ENCODE measurements at places on chromosomes 16 and 17. TPM values are rescaled to one million over a fixed set of nuclear protein-coding genes. Genes with fewer than 3 reads are reported as not detected.

- DNase-seq, result no peak
Measured at GRCh38 chr17:50375858-50376538, 3.0 kb downstream of the EME1 start.

GRCh38 chr16:27436065-27436464 is 34.1 kb downstream of the IL21R start:
- no peak for DNase-seq

- DNase-seq, result peak; percentile 42
Measured at GRCh38 chr17:1056761-1057160, 59.8 kb downstream of the TIMM22 start.

DNA sequence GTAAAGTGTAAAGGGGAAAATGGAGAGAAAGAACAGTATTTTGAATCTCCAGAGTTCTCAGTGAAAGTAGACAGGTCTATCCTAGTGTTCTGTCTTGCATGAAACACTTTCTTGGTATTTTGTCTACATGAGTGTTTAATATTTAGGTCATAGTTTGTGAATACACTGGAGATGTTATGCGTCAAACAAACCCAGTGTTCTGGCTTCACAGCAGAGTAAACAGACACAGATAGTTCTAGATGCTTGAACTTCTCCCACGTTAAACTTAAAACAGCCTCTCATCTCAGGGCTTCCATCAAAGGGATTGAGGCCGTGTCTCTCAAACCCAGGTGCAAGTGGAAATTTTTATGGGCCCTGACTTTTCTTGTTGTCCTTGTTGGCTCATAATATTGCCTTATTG is 48.3 kb downstream of the RBFOX1 start:
- no peak for DNase-seq

DNA sequence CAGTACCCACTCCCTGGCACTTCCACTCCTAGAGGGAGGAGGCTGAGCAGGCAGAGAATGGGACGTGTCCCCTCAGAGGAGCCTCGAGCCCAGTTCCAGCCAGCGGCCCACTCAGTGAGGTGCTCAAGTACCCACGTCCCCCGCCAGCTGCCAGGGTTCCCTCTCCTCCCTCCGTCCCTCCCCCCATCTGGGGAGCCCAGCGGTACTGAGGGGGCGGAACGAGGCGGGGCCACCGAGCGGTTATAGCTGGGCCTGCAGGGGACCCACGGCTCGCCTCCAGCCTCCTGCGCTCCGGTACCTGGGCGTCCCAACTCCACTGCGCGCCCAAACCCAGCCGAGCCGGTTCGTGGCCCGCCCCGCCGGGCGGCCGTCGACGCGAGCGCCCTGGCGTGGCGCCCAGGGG is at the start of gene NPW:
Gene NPW, plus strand, starts transcription at position 268 of the 403 bp plus-strand sequence.
- peak; percentile 61 for DNase-seq

- no peak for DNase-seq
Measured at GRCh38 chr17:31488264-31488981, 96.9 kb downstream of the RAB11FIP4 start.

- DNase-seq, result peak; percentile 68
Measured at GRCh38 chr16:89343501-89344457, 126.3 kb downstream of the ZNF778 start.

GRCh38 chr17:40113110-40113906 is 8.5 kb upstream of the MSL1 start:
- DNase-seq, result peak; percentile 95

- peak; percentile 6 for DNase-seq
Measured at GRCh38 chr16:85386467-85387170, 226.5 kb upstream of the GSE1 start.

- DNase-seq, result no peak
Measured at GRCh38 chr16:66141885-66142284, 224.6 kb upstream of the CDH5 start.

- DNase-seq, result no peak
Measured at GRCh38 chr17:49521088-49521450, 26.0 kb downstream of the NGFR start.

GRCh38 chr16:69190046-69190588 is 3.2 kb downstream of the SNTB2 start:
- no peak for DNase-seq

Gene SPATA22
- total RNA-seq, result not detected

Gene SLC35G6
- not detected for total RNA-seq

Gene G6PC1
- total RNA-seq, result not detected

Gene EPX
- total RNA-seq, result not detected

Gene SEZ6L2
- total RNA-seq, result 3.6 TPM

Gene CSH1
- not detected for total RNA-seq

Gene CD300E
- 0.75 TPM for total RNA-seq

Gene BAHCC1
- total RNA-seq, result 12.8 TPM

Gene DOK4
- total RNA-seq, result 15.3 TPM

Data from right cardiac atrium (tissue), 5 donors.